ENCODE measurements at places on chromosomes 7 and 10.

DNA sequence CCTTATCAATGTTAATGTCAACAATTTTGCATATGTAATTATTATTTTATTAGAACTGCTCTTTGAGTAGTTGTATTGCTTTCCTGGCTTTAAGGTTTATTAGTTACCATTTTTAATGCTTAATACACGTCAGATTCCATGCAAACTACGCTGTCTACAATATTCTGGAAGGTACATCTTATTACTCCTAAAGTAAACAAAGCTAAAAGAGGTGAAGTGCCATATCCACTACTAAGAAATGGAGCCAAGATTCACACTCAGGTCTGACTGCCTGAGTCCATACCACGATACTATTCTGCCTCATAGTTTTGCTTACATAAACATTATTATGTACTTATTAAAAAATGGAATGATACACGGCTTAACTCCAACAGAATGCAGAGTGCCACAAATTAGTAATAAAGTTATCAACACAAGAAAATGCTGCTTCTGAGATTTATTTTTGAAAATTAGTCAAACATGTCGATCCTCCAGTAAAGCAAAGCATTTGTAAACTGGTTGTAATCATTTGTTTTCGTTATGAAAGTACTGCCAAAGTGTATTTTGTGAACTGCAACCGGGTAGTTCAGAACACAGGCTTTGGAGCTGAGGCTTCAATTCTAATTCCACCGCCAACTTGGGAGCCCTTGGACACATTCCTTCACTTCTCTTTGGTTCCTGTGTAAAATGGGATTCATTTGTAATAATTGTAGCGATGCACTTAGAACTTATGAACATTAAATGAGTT lies 1.1 kb upstream of the DMTF1 start:
- DNase-seq: no peak

- no peak for DNase-seq
Observed at GRCh38 chr10:44828508-44829142, 82.5 kb upstream of the TMEM72 start.

- peak; percentile 33 for DNase-seq
Observed at GRCh38 chr7:3154881-3155494, 111.3 kb upstream of the CARD11 start.

DNA sequence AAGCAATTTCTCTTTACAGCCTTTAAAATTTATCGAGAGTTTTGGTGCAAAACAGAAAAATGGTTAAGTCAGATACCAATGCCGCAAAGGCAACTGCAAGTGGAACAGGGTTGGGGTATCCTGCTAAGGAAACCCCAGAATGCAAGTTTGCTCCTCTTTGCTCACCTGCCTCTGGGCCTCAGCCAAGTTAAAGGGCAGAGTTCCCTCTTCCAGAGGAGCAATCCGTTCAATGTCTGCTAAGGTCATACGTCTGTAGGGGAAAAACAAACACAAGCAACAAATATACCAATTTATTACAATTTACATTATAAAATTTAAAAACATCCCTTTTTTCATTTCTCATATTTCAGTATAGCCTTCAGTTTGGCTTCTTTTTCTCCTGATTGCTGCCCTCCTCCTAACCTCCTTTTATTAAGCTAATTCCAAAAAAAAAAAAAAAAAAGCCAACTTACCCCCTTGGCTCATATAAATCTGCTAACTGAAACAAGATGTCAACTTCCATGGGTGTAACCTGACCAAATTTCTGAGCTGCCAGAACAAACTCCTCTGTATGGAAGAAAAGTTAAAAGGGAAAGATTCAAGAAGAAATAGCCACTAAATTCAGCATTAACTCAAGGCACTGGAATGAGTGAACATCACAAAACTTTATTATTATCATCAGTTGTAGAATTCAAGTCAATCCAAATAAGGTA lies 132.6 kb downstream of the SLC25A13 start:
- no peak for DNase-seq

GRCh38 chr10:856416-857157 lies 74.9 kb downstream of the LARP4B start:
- DNase-seq: no peak

DNA sequence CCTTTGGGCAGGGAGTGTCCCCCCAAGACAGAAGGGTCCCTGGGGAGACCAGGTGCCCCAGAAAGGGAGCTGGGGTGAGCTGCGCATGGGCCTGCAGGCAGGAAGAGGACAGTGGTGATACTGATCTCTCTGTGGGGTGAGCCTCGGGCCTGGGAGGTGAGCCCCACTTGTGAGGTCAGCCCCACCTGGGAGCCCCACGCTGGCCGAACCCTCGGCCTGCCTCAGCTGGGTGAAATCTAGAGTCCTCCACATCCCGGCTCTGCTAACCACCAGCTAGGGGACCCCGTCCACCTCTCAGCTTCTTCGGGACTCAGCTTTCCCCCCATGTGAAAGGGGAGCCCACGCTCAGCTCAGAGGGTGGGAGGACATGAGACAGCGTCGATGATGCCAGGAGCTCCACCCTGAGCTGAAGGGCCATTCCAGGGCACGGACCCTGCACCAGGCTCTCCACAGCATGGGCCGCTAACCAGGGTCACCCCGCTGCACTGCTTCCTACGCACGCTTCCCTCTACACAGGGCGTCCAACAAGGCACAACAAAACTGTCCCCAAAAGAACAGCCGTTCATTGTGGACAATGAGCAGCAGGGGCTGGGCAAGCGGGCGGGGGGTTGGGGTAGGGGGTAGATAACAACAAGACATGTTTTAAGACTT lies 48.7 kb downstream of the CAMK2B start:
- no peak for DNase-seq

DNA sequence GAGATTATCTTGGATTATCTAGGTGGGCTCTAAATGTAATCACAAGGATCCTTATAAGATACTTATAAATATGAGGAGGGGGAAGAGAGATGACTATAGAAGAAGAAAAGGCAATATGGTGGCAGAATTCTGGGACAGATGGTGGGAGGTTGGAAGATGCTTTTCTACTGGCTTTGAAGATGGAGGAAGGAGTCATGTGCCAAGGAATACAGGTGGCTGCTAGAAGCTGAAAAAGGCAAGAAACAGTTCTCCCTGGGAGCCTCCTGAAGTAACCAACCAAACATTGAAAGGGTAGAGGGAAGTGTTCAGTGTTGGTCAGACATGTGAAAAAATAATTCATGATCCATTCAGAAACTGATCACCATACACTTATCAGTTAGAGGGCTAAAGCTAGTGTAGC lies 213.3 kb downstream of the WDR11 start:
- no peak for DNase-seq

GRCh38 chr7:17144322-17144721 lies 154.1 kb upstream of the AHR start:
- peak; percentile 38 for DNase-seq

DNA sequence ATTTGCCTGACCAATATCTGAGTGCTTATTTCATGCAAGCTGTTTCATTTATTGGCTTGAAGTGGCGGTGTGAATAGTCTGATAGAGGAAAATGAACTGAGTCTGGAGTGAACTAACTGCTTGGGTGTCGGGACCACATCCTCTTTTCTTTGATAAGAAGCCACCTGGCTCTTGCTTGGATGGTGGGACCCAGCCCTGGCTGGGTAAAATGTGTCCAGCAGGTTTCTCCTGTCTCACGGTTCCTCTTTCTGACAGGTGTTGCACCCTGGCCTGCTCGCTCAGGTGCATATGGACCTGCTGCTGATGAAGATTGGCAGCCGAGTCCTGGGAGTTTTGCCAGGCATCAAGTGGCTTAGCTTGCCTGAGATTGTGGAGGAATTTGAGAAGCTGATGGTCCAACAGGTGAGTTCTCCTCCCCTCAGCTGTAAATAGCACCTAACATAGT lies 1.6 kb downstream of the ADCK2 start:
- no peak for DNase-seq

- DNase-seq: no peak
Observed at GRCh38 chr10:58842860-58843376, 330.2 kb downstream of the BICC1 start.

GRCh38 chr10:97117372-97117771 lies 68.4 kb downstream of the SLIT1 start:
- no peak for DNase-seq
